H9 (cell line): ENCODE measurements at places on chromosomes 12 and 14. TPM values are rescaled to one million over a fixed set of nuclear protein-coding genes. Genes with fewer than 3 reads are reported as not detected.

DNA sequence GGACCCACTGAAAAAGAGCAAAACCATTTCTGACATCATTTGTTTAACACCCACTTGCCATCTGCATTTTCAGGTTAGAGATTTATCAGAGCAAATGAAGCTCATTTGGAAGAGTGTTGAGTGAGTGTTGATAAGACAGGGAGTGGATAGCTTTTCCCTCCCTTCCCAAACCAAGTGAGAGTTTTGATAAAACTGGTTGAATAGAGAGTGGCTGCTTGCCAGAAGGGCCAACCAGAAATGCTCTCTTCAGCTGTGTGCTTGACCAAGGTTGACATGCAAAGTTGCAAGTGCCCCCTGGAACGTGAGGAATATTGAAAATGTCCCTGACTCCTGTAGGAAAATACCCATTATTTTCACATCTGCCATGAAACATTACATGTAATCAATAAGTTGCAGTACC, 1487.0 kb upstream of the FLRT2 start:
- no peak for DNase-seq

- DNase-seq: no peak
Observed at GRCh38 chr12:132357623-132358186, 28.3 kb upstream of the GALNT9 start.

- DNase-seq: no peak
Observed at GRCh38 chr14:72743626-72744025, 150.3 kb downstream of the DPF3 start.

GRCh38 chr14:97912217-97912616, 1115.0 kb downstream of the VRK1 start:
- DNase-seq: no peak

DNA sequence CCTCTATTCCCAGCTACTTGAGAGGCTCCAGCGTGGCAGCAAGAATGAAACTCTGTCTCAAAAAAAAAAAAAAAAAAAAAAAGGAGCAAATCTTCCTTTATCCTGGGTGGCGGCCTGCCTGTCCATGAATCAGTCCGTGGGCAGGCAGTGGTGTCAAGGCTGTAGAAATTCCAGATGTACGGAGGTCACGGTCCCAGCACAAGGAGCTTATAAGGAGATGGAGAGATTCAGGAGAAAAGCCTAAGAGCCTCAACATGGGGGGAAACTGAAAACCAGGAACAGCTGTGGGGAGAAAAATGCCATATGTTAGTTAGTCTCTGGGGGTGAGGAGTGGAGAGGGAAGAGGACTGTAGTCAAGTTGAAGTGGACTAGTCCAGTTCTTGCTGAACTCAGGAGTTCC, 130.5 kb upstream of the CRY1 start:
- DNase-seq: no peak

GRCh38 chr14:104657101-104657524, 32.3 kb upstream of the INF2 start:
- no peak for DNase-seq

DNA sequence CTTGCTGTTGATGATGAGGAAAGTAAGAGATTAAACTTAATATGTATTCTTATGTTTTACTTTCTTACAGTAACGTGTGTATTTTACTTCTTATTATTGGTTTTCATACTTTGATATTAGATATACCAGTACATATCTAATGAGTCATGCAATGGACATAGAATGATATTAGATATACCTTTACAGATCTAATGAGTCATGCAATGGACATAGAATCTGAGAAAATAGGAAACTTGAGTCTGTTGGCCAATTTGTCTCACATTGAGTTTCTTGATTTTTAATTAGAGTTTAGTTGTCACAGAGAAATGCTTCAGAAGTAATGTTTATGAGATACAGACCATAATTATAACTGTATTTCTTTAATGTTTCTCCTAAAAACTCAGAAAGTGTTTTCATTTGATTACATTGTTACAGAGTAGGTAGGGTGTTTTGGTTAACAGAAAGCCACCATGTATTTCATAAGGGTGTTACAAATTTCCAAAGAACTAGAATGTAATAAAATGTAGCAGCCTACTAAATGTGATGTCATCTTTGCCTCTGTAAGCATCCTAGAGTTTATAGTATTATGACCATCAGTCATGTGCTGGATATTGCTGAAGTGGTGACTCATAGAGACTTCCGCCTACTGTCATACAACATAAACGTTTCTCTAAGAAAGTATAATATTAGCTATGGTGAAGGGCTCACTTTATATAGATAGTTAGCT, 3.0 kb downstream of the GAS2L3 start:
- no peak for DNase-seq

GRCh38 chr12:94553130-94553519, 93.5 kb upstream of the CEP83 start:
- no peak for DNase-seq

DNA sequence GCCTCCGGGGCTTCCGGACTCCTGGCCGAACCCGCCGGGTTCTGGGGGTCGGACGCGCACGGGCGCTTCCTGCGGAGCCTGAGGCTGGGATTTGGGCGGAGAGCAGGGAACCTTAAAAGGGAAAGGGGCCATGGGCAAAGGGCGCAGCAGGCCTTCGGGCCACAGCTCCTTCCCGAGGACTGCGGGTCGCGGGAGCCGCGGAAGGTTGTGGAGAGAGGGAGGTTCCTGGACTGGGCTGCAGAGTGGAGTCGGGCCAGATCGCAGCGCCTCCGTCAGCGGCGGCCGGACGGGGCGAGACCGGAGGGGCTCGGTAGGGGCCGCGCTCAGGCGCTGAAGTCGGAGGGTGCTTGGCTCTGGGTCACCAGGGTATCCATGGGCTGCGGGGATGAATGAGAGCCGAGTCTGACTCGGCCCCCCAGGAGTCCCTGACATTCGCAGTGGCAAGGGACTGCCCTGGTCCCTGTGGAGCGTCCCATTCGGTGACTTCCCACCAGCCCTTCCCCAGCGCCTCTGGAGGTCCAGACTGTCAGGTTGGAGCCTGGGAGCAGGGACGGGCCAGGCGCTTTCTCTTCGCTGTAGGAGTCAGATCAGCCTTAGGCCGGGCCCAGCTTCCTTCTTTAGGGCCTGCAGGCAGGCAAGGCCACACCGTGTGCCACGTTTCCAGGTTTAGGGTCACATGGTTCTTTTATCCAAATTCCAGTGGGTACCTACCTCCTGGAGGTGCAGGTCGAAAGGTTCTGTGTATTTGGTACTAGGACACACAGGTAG, 938 bp upstream of the SLC25A29 start:
- no peak for DNase-seq

GRCh38 chr14:106308839-106309389, 782.5 kb downstream of the TMEM121 start:
- peak; percentile 34 for DNase-seq

Gene NELL2
- total RNA-seq: 31.9 and 32.7 TPM in 2 replicates

Gene RNFT2
- total RNA-seq: 29.5 and 30.3 TPM in 2 replicates

Gene LALBA
- total RNA-seq: not detected in 2 replicates

Gene VTI1B
- 118 and 121 TPM in 2 replicates for total RNA-seq

Gene SMIM41
- not detected in 2 replicates for total RNA-seq

Gene ACOT4
- total RNA-seq: 1.8 and 1.9 TPM in 2 replicates

Gene LTBR
- total RNA-seq: 3.4 and 4.8 TPM in 2 replicates
